Lung microvascular endothelial cell (primary cell): ENCODE measurements at places on chromosomes 5 and 9.

DNA sequence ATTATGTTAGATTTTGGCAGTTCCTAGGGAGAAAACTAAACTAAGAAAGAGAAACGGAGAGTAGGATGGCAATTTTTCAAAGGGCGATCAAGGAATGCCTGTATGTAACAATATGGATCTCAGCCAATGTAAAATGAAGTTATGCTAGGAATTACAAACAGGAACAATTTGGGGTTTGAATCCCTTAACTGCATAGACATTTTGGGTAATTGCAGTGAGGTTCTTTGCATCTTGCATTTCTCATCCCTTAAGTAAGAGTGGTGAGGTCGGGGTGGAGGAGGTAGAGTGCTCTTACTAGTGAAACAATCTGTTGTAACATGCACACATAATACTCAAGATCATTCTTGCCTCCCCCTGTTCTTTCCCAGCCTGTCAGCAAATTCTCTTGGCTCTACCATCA, 137.6 kb downstream of the NPR3 start:
- no peak for DNase-seq

GRCh38 chr9:71604197-71605063, 163.9 kb downstream of the CEMIP2 start:
- DNase-seq, result peak; percentile 81

DNA sequence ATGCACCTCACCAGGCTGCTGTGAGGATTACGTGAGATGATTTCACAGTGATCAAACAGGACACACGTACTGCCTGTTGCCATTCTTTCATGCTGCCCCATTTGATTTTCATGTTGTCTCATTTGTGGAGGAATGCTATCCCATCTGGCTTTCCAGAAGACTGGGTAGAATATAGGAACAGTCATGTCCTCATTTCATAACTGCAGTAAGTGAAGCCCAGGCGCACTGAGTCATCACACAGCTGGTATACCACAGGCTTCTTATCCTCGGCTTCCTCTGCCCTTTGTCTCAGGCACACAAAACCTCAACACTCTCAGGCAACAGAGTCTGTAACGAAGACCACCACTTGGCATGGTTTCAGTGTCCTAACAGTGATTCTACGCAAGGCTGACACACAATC, 62.3 kb downstream of the LHFPL2 start:
- DNase-seq, result peak; percentile 97

DNA sequence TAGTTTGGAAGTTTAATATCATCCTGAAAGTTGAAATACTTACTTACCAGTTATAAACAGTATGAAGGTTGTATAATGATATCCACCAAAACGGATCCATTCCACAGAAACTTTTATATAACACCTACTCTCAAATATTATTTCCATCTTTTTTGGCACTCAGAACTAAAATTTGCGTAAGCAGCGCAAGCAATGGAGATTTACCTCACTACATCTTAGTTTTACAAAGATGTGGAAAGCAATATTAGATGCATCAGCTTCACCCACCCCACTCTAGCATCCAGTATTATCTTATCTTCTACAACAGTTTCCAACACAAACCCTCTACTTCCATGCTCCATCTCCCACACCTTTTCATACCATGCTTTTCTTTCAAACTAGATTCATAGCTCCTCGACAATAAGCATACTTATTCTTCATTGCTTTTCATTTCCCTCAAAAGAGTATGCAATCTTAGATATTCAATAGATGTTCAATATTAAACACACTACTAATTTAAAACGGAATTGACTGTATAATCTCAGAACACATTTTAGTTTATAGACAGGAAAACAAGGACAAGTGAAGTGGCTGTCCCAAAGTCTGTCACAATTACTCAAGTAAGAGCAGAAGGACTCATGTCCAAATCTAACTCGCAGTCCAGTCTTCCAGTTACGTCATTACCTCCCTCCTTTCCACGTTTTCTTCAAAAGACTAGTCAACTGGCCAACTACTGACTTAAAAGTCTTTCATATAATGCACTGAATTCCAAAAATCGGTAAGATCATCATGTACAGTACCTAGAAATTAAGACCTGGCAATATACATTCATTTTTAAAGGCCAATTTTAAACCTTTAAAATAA, 2.2 kb downstream of the PPP2CA start:
- peak; percentile 44 for DNase-seq

DNA sequence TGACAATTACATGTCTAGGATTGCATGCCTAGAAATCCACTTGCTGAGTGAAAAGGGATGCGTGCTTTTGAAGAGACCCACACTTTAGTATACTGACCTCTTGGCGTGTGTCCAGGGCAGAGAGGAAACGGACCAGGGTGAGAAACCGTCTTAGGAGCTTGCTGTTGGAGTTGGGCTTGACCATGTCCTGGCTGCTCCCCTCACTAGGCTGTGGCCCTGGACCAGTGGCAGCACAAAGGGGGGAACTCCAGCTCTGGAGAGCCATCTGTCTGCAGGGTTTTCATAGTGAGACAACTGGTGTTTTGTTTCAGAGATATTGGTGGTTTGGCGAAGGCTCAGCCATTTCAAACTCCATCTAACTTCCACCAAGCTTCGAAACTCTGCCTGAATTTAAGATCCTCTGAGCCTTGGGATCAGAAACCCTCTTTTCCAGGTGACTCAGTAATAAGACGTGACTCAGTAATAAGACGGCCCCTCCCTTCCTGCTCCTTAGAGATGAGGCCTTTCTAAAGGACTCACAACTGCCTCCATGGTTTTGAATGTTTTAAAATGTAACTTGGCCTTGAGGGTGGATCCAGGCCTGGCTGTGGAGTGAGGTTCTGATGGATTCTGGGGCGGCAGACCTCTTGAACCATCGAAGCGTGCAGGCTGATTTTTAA, 165.8 kb downstream of the MELK start:
- no peak for DNase-seq

- DNase-seq, result no peak
Observed at GRCh38 chr9:130111786-130112537, 58.3 kb downstream of the GPR107 start.

- no peak for DNase-seq
Observed at GRCh38 chr5:74617202-74617601, 23.3 kb downstream of the ENC1 start.

DNA sequence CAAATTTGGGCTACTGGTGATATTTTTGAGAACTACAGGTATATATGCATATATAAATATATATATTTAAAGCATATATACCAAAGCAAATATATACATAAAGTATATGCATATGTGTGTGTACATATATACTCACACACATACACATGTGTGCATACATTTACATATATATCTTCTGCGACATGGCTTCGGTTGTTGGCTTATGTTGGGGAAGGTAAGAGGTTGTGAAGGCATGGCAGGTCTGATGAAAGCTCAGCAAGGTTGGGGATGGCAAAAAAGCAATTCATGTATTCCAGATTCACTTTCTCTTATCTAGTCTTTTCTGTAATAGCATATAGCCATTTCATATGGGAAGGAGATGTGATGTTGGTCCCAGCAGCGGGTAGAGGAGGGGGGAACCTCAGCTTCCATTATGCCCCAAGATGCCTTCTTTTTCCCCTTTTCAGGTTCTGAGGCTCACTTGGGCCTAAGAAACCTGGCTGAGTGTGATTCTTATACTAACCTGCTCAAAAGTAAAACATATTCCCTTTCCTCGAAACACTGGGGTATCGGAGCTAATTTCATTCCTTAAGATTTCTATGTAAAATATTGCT, 201.7 kb downstream of the MEF2C start:
- no peak for DNase-seq

- DNase-seq, result no peak
Observed at GRCh38 chr5:177085985-177086653, 596 bp upstream of the FGFR4 start.

DNA sequence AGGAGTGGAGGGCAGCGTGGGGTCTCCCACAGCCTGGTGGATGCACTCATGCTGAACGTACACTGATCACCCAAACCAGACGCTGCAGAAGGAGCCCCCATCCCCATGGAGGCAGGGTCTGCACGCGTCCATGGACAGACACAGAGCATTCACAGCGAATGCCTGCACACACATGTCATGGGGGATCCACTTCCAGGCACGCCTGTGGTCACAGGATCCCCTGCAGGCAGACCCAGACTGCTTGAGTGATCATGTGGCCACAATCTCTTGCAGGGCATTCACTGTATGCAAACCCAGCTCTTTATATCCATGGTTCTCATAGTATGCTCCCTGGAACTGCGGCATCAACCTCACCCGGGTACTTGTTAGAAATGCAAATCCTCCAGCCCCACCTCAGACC, 5.4 kb downstream of the SNCB start:
- DNase-seq, result no peak
